Left lobe of liver (tissue), 2 donors: ENCODE measurements at places on chromosomes 7 and 10. TPM values are rescaled to one million over a fixed set of nuclear protein-coding genes. Genes with fewer than 3 reads are reported as not detected.

GRCh38 chr7:18978108-18978495, 139.3 kb downstream of the TWIST1 start:
- DNase-seq = no peak

- no peak for DNase-seq
Measured at GRCh38 chr7:954330-955238, at the start of gene ADAP1. Gene ADAP1 (minus strand): TSS chr7:954680. CDS start chr7:954477, 203 bp downstream.

DNA sequence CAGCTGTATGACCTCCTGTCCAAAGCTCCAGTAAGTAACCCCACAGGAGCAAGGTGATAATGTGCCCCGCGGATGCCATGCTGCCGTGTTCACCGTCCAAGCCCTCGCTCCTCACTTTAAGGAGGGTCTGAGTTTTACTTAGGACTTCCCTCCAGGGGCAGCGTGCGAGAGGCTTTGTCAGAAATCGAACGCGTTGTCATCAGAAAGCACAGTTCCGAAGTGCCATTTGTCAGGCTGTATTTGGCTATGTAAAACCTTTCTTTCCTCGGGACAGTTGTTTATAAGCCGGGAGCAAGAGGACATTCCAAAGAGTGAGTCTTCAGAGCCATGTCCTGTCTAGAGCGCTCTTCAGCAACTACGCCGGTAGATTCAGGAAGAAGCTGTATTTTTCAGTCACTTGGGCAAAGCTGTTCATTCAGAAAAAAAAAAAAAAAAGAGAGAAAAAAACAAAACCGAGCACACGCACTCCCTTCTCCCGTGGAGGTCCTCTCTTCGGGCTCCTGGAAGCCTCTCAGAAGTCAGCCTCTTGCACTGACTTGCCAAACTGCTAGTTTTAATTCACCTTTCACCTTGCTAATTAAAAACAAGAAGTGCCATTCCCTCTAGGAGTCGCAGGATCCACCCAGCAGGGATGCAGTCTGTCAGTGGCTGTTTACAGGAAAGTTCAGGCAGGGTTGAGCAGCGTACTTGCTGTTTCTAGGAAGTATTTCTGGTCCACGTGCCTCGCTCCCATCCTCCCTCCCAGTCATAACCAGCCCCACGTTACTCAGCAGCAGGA, at the start of gene SEMA3E:
TSS of gene SEMA3E (minus strand) at position 676 of the 778 bp plus-strand sequence.
- DNase-seq = no peak

DNA sequence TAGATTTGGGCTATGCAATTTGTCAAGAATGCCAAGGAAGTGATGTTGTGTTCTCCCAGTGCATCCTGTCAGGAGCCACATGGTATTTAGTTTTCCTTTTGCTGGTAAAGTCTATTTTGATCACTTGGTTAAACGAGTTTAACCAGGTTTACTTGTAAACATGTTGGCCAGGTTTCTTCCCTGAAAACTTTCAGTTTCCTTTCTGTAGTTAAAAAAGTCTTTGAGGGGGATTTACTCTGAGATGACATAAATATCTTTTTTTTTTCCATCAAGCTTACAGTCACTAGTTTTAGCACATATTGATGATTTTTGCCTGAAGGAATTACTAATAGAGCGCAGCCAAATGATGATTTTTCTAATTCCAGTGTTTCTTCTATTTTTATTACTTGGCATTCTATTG, 320.5 kb downstream of the PHF14 start:
- DNase-seq = no peak

GRCh38 chr7:38189231-38189938, 11.3 kb downstream of the STARD3NL start:
- no peak for DNase-seq

DNA sequence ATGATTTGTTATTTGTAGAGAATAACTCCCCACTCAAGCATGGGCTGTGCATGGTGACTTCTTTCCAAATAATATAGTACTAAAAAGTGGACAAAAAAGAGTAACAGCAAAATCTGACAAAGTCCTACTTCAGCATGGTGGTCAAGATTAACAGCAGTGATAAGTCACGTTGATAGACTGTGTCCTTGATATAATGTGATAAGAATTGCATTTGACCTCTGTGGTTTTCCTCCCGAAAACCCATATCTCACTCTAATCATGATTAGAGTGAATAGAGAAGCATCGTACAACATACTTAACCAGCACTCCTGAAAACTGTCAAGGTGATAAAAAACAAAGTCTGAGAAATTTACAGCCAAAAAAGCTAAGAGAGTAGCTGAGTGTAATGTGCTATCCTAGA, 42.4 kb downstream of the REEP3 start:
- no peak for DNase-seq

DNA sequence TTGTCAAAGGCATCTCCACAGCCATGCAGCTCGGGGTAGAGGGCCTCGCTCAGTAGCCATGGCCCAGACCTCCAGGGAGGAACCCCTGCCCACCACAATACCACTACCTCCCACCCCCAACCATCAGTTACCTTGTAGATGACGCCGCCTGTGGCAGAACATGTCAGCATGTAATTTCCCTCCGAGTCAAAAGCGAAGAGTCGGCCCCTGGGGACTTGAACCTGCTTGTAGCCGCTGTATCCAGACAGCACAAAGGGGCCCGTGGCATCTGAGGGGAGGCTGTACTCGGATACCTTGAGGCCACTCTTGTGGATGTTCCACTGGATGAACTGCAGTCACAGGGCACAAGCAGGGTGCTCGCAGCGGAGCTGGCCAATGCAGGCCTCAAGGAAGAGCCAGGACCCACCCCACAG, 16.3 kb upstream of the CYREN start:
- no peak for DNase-seq

DNA sequence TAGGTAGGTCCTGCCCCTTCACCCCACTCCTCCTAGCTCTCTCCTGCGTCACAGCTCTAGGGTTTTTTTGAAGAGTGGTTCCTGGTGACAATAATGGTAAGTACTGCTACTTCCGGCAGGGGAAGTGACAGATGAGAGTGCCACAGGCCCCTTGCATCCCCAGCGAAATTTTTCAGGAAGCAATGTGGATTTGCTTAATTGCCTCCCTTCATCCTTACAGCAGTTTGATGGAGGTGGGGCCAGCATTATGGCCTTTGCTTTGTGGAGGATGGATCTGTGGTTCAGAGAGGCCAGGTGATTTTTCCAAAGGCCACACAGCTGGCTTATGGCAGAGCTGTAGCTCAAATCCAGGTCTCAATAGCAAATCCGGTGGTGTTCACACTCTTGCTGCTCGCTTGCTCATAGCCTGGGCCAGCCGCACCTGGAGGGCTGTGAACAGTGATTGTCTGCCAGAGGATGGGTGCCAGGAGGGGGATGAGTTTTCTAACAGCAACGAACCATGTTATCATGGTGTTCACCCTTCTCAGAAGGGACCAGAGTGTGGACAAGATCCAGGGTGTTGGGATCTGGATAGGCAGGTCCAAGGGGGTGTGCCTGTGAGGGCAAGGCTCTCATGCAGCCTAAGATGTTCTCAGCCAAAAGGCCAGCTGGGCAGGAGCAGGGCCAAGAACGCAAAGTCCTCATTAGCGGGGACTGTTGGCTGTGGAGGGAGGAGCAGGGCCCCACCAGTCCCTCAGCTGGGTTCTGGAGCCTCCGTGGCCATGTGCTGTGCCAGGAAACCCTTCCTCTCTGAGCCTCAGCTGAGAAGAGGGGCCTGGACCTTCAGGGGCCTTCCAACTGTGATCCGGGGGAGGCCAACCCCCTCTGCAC, 89.0 kb downstream of the EMX2 start:
- no peak for DNase-seq

DNA sequence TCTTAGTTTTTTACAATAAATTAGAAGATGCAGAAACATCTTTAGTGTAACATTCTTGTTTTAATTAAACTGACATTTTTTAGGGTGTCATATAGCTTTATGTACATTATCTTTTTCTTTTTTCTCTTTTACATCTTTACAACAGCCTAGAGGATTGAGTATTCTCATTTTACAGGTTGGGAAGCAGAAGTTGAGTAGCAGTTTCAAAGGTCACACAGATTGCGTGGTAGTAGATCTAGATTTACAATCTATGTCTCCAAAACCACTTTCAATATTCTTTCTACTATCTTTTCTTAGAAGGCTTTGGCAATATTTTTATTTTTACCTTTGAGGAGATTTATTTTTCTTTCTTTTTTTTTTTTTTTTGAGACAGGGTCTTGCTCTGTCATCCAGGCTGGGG, 18.7 kb upstream of the MCU start:
- no peak for DNase-seq

DNA sequence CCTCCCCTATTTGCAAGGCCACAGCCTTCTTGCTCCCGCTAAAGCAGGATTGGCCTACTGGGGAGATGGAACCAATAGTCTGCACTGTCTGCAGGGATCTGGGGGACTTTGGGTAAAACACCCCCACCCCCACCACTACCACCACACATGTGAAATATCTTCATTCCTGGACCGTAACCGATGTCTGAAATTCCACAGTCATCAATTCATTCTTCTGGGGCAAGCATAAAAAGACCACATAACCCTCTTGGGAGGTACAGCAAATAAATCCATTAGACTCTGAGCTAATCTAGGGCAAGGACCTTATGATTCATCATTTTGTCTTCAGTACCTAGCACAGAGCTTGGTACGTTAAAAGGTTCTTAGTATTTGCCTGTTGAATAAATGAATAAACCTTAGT, 307.8 kb downstream of the GPAM start:
- DNase-seq = no peak

DNA sequence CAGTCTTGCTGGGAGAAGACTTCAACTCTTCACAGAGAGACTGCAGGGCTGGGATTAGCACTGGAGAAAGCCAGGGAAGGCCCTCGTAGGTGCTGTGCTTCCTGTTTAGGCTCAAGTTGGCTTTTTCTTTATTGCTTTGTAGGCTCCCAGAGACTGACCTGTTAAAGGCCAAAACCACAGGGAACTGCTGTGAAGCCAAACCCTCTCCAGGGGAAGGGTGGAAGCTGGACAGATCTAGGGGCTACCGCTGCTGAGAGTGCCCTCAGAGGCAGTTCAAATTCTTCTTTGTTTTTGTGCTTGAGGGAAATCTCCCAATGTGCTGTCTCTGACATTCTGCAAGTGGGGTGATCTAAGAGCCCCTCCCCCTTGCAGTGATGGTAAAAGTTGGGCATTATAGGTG, 198.4 kb downstream of the CNTNAP2 start:
- DNase-seq = no peak

DNA sequence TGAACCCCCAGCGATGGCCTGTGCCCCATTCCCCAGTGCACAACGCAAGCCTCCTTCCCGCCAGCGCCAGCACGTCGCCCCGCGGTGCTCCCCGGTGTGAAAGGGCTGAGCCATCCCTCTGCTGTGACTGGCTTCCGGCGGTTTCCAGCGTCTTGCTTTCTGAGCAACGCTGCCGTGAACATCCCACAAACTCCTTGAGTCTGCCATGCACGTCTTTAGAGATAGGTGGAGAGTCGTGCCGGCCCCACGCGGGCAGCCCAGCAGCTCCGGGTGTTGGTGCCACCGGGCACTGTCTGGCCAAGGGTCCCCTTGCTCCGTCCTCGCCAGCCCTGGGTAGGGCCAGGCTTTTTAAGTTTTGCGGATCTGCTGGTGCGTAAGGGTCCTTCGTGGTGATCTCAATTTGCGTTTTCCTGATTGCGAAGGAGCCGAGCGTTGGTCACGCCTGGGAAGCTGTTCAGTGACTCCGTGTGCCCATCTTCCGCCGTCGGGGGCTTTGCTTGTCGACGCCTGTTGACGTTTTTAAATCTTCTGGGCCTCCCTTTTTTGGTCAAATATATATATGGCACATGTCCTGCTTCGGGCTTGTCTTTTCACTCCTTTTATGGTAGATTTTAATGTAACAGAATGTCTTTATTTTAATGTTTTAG, 70.6 kb downstream of the FOXL3 start:
- no peak for DNase-seq

The EPHB6 gene
- 5.1 TPM for total RNA-seq

The SKAP2 gene
- 5.2 TPM for total RNA-seq
